Endothelial cell (in vitro differentiated cells): ENCODE measurements at places on chromosomes 5 and 9.

- DNase-seq, result no peak
- no peaks in the 10 kb centered on the region for H3K36me3 ChIP-seq
- no peak overlapping the region for H3K27ac ChIP-seq
Observed at GRCh38 chr5:20276959-20277263, 288.9 kb upstream of the CDH18 start.

GRCh38 chr9:6620353-6620752, 25.2 kb downstream of the GLDC start:
- no peaks in the 10 kb centered on the region for H3K4me1 ChIP-seq
- peaks cover 2% of the 10 kb centered on the region for H3K27me3 ChIP-seq
- no peak overlapping the region for H3K4me3 ChIP-seq
- no peak for DNase-seq
- no peak overlapping the region for H3K27ac ChIP-seq

GRCh38 chr5:137091472-137091871, 407.7 kb downstream of the SPOCK1 start:
- H3K36me3 ChIP-seq, result no peaks in the 10 kb centered on the region
- no peak overlapping the region for H3K27ac ChIP-seq
- H3K27me3 ChIP-seq, result peaks cover 2% of the 10 kb centered on the region
- no peaks in the 10 kb centered on the region for H3K4me1 ChIP-seq

- no peak overlapping the region for H3K27ac ChIP-seq
- no peaks in the 10 kb centered on the region for H3K27me3 ChIP-seq
- H3K36me3 ChIP-seq, result no peaks in the 10 kb centered on the region
- no peak overlapping the region for H3K4me3 ChIP-seq
- no peaks in the 10 kb centered on the region for H3K4me1 ChIP-seq
Observed at GRCh38 chr5:23103566-23103965, 250.4 kb upstream of the CDH12 start.

GRCh38 chr9:17597977-17598376, 19.1 kb downstream of the SH3GL2 start:
- no peaks in the 10 kb centered on the region for H3K27me3 ChIP-seq
- no peak overlapping the region for H3K4me3 ChIP-seq
- no peaks in the 10 kb centered on the region for H3K4me1 ChIP-seq
- DNase-seq, result no peak
- H3K36me3 ChIP-seq, result no peaks in the 10 kb centered on the region

- no peak overlapping the region for H3K4me3 ChIP-seq
- no peaks in the 10 kb centered on the region for H3K27me3 ChIP-seq
- no peak for DNase-seq
- H3K4me1 ChIP-seq, result no peaks in the 10 kb centered on the region
- H3K27ac ChIP-seq, result no peak overlapping the region
Observed at GRCh38 chr5:40429258-40430100, 250.2 kb upstream of the PTGER4 start.

DNA sequence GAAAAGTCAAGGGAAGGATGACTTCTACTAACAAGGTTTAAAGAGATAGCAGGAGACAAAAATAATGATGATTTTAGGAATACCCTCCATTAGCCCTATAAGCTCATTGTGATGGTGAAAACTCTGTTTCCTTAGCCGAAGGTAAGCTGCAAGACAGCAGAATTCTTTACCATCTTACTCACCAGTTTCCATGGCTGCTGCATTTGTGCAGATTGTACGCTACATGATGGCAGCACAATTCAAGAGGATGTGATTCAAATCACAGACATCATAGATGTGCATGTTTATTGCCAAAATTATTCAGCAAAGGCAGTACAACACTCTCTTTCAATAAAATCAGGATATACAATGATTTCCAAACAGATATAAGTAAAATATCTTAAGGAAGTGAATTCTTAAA, 175.6 kb downstream of the SPATA31D1 start:
- peaks cover 3% of the 10 kb centered on the region for H3K27me3 ChIP-seq
- no peaks in the 10 kb centered on the region for H3K4me1 ChIP-seq
- H3K4me3 ChIP-seq, result no peak overlapping the region
- DNase-seq, result no peak
- H3K27ac ChIP-seq, result no peak overlapping the region

DNA sequence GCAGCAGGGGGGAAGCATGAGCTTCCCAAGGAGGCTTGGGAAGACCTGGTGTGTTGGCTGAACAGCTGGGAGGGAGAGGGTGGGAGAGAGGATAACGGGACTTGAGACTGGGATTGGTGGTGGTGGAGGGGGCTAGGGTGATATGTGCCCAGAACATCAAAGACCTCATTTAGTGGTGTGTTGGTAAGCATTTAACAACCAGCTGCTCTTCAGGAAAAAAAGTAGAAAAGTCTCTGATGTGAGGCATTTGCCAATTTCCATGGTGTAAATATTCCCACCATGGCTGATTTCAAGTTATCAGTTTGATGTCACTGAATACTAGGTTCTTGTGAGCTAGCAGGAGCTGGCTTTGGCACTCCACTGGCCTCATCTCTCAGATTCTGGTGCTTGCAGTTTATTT, 170.8 kb downstream of the MACROH2A1 start:
- no peak overlapping the region for H3K4me3 ChIP-seq
- no peaks in the 10 kb centered on the region for H3K4me1 ChIP-seq
- no peak overlapping the region for H3K27ac ChIP-seq
- H3K36me3 ChIP-seq, result peaks cover 3% of the 10 kb centered on the region
- DNase-seq, result no peak
- peaks cover 8% of the 10 kb centered on the region for H3K27me3 ChIP-seq

GRCh38 chr5:146006470-146007190, 70.3 kb downstream of the SH3RF2 start:
- DNase-seq, result no peak
- no peak overlapping the region for H3K4me3 ChIP-seq
- no peak overlapping the region for H3K27ac ChIP-seq
- H3K27me3 ChIP-seq, result peaks cover 1% of the 10 kb centered on the region

- H3K27ac ChIP-seq, result no peak overlapping the region
- peaks cover 7% of the 10 kb centered on the region for H3K4me1 ChIP-seq
- no peaks in the 10 kb centered on the region for H3K27me3 ChIP-seq
- H3K36me3 ChIP-seq, result no peaks in the 10 kb centered on the region
Observed at GRCh38 chr5:62720031-62720441, 141.4 kb downstream of the LRRC70 start.

GRCh38 chr5:134738963-134739661, 764 bp downstream of the CAMLG start:
- H3K4me1 ChIP-seq, result peaks cover 13% of the 10 kb centered on the region
- peak; percentile 10 for DNase-seq
- peak overlapping the region; percentile 100 for H3K4me3 ChIP-seq

- no peak for DNase-seq
- H3K27me3 ChIP-seq, result no peaks in the 10 kb centered on the region
- H3K4me1 ChIP-seq, result peaks cover 4% of the 10 kb centered on the region
- H3K4me3 ChIP-seq, result no peak overlapping the region
Observed at GRCh38 chr9:22108581-22109370, 99.7 kb upstream of the CDKN2B start.

DNA sequence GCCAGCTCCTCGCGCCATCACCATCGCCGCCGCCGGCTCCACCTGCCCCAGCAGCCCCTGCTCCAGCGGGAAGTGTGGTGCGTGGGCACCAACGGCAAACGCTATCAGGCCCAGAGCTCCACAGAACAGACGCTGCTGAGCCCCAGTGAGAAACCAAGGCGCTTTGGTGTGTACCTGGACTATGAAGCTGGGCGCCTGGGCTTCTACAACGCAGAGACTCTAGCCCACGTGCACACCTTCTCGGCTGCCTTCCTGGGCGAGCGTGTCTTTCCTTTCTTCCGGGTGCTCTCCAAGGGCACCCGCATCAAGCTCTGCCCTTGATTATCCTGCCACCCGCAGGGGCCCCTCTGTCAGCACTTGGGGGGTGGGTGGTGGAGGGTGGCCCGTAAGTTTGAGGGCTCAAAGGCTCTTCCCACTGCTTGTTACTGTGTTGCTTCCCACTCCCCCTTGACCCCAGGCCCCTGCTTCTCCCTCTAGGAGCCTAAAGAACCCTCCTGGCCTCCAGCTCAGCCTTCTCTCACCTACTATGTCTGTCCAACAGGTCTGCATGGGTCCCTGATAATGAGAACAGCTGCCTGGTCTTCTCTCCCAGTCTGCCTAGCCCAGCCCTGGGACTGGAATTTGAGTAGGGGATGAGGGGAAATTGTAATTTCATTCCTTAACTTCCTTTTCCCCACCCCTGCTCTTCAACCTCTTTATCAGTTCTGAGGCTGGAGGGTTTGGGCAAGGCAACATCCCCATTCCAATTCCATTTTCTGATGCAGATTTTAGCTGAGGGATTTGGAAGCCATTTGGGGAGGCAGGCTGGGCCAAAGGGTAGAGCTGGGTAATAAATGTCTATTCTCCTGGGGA, 9.0 kb downstream of the RACK1 start:
- no peak overlapping the region for H3K4me3 ChIP-seq
- H3K4me1 ChIP-seq, result no peaks in the 10 kb centered on the region
- peaks cover 51% of the 10 kb centered on the region for H3K36me3 ChIP-seq
- H3K27me3 ChIP-seq, result peaks cover 11% of the 10 kb centered on the region
- no peak for DNase-seq
- peak overlapping the region; percentile 67 for H3K27ac ChIP-seq

- peak overlapping the region; percentile 68 for H3K27ac ChIP-seq
- peaks cover 37% of the 10 kb centered on the region for H3K4me1 ChIP-seq
- H3K36me3 ChIP-seq, result peaks cover 3% of the 10 kb centered on the region
- peaks cover 9% of the 10 kb centered on the region for H3K27me3 ChIP-seq
Observed at GRCh38 chr5:113294311-113295110, 140.3 kb downstream of the TSSK1B start.

- H3K36me3 ChIP-seq, result peaks cover 4% of the 10 kb centered on the region
- no peak overlapping the region for H3K4me3 ChIP-seq
- peaks cover 20% of the 10 kb centered on the region for H3K4me1 ChIP-seq
- no peak for DNase-seq
- no peak overlapping the region for H3K27ac ChIP-seq
- peaks cover 3% of the 10 kb centered on the region for H3K27me3 ChIP-seq
Observed at GRCh38 chr5:142821034-142821732, 51.0 kb downstream of the ARHGAP26 start.

GRCh38 chr5:166963596-166963995, 1327.8 kb upstream of the WWC1 start:
- DNase-seq, result no peak
- H3K27me3 ChIP-seq, result peaks cover 2% of the 10 kb centered on the region
- no peaks in the 10 kb centered on the region for H3K36me3 ChIP-seq
- H3K4me1 ChIP-seq, result peaks cover 16% of the 10 kb centered on the region

- H3K27ac ChIP-seq, result no peak overlapping the region
- H3K4me3 ChIP-seq, result no peak overlapping the region
- no peak for DNase-seq
- H3K27me3 ChIP-seq, result peaks cover 4% of the 10 kb centered on the region
Observed at GRCh38 chr9:129013674-129014073, 14.5 kb downstream of the SH3GLB2 start.

- no peak overlapping the region for H3K4me3 ChIP-seq
- peaks cover 2% of the 10 kb centered on the region for H3K27me3 ChIP-seq
- H3K27ac ChIP-seq, result no peak overlapping the region
- peaks cover 3% of the 10 kb centered on the region for H3K36me3 ChIP-seq
Observed at GRCh38 chr9:77949751-77950436, 81.7 kb downstream of the GNAQ start.

- no peak overlapping the region for H3K4me3 ChIP-seq
- H3K4me1 ChIP-seq, result peaks cover 4% of the 10 kb centered on the region
- DNase-seq, result no peak
- no peaks in the 10 kb centered on the region for H3K27me3 ChIP-seq
Observed at GRCh38 chr5:168214071-168214470, 77.4 kb upstream of the WWC1 start.

DNA sequence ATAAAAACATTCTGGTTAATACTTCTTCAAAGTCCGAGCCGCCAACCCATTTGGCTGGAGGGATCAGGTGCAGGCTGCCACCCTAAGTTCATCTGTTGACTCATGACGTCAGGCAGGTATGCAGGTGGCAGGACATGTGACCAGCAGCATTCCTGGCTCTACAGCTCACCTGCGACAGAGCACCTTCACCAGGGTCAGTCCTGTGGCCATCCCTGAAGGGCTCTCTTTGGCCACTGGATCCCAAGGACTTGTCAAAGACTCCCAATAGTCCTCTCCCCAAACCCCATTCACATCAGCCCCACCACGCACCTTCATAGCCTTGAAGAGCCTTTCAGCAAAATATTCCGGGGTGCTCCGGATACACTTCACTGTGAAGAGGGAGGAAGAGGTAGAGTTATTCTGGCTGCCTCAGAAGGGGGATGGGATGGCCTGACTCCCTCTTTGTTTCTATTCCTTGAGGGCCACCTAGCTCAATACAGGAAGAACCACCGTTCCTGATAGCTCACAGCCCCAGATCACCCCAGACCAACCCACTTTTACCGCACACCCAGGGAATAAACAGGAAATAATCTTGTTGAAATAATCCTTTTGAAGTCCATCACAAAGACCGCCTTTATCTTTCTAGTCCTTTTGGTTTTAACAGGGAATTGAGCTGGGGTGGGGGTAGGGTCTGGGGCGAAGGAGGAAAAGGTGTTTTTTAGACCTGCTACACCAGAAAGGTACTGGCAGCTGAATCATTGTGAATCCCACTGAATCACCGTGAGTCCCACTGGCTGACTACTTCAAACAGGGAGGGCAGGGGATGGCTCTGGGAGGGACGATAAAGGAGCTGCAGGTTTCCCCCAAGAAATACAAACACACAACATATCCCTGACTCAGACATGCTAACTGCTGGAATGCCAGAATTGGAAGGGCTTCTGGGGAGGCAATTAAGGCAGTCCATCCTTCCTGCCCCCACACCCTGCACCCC, 26.4 kb downstream of the ANXA6 start:
- H3K27me3 ChIP-seq, result peaks cover 8% of the 10 kb centered on the region
- peaks cover 22% of the 10 kb centered on the region for H3K4me1 ChIP-seq
- H3K36me3 ChIP-seq, result peaks cover 70% of the 10 kb centered on the region
- peak overlapping the region; percentile 23 for H3K4me3 ChIP-seq
- H3K27ac ChIP-seq, result no peak overlapping the region
- no peak for DNase-seq

GRCh38 chr9:20872340-20872977, 159.0 kb downstream of the HACD4 start:
- no peak overlapping the region for H3K27ac ChIP-seq
- DNase-seq, result no peak
- H3K27me3 ChIP-seq, result no peaks in the 10 kb centered on the region
- H3K4me3 ChIP-seq, result no peak overlapping the region
- H3K4me1 ChIP-seq, result peaks cover 18% of the 10 kb centered on the region

- H3K4me1 ChIP-seq, result peaks cover 3% of the 10 kb centered on the region
- H3K36me3 ChIP-seq, result no peaks in the 10 kb centered on the region
- no peak for DNase-seq
- H3K27me3 ChIP-seq, result no peaks in the 10 kb centered on the region
- H3K27ac ChIP-seq, result no peak overlapping the region
Observed at GRCh38 chr5:91058575-91058974, 324.5 kb downstream of the ARRDC3 start.

- no peak overlapping the region for H3K27ac ChIP-seq
- no peak for DNase-seq
- no peak overlapping the region for H3K4me3 ChIP-seq
Observed at GRCh38 chr9:100879884-100880283, 148.6 kb upstream of the PLPPR1 start.

DNA sequence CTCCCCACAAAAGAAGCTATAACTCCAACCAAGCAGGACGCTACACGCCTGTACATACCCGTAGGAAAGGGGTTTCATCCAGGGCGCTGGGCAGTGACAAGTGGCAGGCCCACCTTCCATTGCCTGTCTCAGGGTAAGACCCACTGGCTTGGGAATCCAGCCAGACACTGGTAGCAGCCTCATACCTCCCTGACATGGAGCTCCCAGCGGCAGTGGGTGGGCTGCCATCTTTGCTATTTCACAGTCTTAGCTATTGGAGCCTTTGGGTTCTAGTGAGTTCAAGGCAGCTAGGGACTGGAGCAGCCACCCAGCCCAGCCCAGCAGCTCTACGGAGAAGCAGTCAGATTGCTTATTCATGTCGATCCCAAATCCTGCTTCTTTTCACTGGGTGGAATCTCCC, 3.4 kb upstream of the IFNA10 start:
- DNase-seq, result no peak
- no peak overlapping the region for H3K27ac ChIP-seq
- peaks cover 4% of the 10 kb centered on the region for H3K27me3 ChIP-seq
- H3K36me3 ChIP-seq, result no peaks in the 10 kb centered on the region
